ENCODE measurements at places on chromosomes 5 and 9.

GRCh38 chr5:143182901-143183820 lies 220.3 kb downstream of the NR3C1 start:
- DNase-seq, result no peak

DNA sequence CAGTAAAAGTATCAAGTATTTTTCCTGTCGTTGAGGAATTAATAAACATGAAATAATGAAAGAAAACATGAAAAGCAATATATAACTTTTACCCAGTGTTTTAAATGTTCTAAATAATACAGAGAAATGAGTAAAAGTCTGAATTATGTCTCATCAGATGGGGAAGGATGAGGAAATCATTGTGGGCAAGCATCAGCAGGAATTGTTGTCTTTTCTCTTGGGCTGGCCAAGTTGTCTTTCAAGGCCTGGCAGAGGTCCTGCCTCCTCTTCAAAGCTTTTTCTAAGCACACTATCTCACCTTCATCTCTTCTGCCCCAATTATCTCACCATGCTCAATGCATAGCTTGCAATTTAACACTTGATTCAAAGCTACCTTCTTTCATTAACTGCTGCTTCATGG lies 41.9 kb downstream of the MOCS2 start:
- DNase-seq, result no peak

DNA sequence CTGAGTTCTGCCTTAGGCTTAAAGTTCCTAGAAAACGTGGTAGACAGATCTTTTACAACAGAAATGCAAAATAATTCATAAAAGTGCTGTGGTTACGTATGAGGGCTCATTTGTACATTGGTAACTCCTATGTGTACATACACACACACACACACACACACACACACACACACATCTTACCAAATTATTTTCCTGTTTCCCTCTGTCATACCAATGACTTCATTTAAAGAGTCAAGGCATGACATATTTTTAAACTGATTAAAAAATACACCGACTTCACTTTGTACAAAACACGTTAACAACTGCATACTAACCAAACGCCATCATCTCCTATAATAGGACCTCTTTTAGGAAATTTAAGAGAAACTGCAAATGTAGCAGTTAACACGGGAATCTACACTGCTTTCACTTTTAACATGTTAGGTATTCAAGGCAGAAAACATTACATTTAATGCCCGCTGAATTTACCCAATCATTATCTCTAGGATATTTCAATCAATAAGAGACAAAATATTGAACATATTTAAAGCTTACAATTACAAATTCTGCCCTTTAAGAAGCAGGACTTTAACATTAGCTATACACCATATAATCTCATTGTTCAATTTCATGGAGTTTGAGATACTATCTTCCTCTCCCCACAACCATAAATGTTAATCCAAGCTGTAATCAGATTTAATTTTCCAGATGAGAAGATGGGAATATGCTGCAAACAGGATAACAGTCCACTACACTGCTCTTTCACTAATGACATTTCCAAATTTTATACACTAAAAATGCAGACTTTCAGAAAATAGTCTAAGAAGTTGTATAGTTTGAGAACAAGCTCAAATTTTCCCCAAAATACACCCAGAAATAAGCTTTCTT lies 133.1 kb downstream of the DENND1A start:
- DNase-seq, result no peak

DNA sequence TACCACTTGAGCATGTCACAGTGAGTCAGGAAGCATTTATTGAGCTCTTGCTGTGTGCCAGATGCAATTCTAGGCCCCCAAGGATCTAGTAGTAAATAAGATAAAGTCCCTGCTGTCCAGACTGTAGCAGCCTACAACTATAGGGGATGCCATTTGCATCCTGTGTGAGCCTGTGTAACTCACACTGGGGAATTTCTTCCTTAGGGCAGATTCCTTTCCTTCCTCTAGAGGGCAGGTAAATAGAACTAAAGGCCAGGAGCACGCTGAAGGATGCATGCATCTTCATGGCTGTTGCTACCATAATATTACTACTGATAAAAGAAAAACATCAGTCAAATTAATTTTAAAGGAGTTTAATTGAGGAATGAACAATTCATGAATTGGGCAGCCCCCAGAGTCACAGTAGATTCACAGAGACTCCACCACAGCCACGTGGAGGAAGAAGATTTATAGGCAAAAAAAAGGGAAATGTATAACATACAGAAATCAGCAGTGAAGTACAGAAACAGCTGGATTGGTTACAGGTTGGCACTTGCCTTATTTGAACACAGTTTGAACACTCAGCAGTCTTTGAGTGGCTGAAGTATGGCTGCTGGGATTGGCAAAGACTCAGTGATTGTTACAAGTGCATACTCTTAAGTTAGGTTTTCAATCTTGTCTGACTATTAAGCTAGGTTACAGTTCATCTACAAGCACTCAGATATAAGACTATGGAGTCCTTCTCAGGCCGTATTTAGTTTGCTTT lies 98.9 kb downstream of the ACTL7B start:
- no peak for DNase-seq

- DNase-seq, result no peak
Measured at GRCh38 chr5:95069948-95070347, 214.9 kb downstream of the MCTP1 start.

DNA sequence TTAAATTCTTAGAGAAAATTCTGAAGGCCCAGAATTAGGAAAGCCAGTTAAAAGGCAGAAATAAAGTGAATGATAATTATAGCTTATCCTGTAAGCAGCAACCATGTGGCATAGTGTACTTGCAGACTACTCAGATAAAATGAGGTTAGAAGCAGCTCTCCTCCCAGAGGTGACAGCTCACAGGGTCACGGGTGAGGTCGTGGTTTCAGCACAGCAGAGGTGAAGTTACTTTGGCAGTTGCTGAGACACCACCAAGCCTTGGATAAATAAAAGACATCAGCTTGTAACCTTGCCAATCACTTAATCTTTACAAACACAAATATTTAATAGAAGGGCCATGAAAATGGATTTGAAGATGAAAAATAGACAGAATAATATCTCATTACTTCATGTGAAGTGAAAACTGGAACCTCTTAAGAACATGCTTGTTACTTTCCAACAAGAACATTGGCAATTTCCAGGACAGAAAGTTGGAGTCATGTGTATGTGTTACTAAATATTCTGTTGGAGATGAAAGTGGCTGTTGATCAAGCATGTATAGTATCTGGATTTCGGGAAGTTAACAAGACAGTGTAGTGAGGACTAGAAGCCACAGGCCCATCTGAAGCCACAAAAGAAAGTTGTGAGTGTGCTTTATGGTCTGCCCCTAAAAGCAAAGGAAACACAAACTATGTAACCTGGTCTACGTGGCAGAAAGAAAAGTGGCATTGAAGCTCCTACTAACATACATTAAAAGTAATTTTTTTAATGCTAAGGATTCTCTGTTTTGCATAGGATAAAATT lies 134.4 kb downstream of the ERCC6L2 start:
- DNase-seq, result peak; percentile 51

DNA sequence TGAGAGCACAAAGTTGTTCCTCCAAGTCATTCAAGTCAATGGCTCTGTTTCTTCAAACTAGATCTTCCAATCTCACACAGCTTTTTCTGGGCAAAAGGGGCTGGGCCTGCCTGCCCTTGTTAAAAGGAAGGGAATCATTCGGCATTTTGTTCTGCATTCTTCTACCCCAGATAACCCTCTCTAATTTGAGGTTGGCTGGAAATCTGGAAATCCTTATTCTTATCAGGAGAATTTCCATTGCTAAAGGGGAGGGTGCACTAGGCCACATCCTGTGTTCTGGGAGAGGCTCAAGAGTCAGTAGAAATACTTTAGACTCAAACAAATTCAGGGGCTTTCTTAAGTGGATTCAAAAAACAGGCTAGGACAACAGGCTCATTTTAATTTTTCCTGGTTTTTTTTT lies 384.7 kb upstream of the ZNF462 start:
- no peak for DNase-seq

DNA sequence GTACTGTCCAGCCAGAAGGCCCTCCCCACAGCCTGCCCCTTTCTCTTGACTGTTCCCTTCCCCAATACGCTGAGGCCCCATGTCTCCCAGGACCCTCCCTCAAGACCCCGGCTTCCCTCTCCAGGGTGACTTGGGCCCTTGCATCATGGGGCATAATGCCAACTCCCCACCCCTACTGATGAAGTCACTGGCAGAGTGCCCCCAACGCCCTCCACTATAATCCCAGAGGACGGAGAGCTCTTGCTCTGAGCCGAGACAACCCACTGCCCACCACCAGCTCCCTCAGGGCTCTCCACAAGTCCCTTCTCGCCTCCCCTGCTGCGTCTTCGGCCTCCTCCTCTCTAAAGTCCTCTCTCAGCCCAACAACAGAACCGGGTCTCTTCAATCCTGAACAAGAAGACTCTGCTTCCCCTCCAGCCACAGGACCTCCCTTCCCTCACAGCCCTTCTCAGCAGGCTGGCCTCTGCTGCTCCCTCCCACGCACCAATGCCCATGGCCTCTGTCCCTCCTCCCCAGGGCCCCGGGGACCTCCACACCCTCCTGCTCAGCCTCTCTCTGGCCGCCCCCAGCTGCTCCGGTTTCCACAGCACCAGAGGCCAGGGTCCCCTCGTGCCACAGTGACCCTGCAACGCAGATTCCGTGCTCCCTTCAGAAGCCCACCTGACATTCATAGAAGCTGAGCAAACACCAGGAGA lies 47.6 kb downstream of the ADAMTS2 start:
- no peak for DNase-seq

DNA sequence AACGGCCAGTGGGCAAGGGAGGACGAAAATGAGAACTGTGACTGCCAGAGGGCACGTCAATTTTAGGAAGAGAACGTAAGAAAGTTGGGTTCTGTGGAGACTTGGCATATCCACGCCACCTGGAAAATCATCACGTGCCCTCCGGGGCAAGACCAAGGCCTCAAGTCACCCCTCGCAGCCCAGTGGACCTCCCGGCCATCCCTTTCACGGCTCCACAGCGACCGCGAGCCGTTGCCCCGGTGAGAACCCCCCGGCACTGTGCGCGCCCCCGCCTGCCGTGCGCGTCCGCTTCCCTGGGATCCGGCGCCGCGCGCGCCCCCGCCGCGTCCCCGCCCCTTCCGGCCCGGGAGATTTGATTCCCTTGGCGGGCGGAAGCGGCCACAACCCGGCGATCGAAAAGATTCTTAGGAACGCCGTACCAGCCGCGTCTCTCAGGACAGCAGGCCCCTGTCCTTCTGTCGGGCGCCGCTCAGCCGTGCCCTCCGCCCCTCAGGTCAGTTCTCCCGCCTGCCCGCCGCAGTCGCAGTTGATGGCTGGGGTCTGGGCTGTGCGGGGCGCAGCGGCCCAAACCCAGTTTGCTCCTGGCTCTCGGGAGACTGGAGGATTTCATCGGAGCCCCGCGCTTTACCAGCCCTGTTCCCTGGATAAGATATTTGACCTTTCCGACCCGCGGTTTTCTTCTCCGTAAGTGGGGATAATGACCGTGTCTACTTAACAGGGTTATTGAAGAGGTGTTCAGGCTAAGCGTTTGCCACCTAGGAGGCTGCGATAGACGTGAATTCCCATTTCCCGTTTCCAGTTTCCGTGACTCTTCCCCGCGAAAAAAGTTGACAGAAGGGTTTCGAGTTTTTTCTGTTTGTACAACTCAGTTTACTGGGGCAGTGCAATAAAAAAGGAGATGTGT lies at the start of gene MELK:
TSS of gene MELK (plus strand) at position 381 of the 904 bp plus-strand sequence. CDS start 8,787 bp downstream, outside the sequence.
- DNase-seq, result peak; percentile 67

GRCh38 chr9:124450241-124450924 lies at the start of gene ADGRD2:
Gene ADGRD2 (plus strand): TSS chr9:124450451. CDS start chr9:124451667, 1,216 bp downstream.
- no peak for DNase-seq

DNA sequence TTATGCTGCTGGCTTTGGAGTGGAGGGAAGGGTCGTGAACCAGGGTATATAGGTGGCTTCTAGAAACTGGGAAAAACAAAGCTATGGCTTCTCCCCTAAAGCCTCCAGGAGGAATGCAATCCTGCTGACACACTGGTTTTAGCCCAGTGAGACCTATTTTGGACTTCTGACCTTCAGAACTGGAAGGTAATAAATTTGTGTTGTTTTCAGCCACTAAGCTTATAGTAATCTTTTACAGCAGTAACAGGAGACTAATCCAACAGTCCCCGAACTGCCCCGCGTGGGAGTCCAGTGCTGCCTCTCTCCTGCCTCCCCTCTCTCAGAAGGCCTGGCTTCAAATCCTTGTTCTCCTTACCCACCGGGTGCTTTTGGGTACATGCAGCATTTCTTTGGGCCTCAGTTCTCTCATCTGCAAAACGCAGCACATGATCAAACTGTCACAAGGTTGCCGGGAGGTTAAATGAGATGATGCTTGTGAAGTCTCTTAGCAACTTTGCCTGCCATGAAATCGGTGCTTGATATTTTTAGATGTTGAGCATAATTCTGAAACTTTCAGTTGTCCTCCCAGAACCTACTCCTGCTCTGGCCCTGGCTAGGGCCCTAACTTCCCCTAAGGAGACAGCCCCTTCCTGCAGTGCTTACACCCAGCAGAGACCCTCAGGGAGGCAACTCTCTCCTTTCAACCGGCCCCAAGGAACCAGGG lies 127.3 kb upstream of the BOD1 start:
- DNase-seq, result no peak

DNA sequence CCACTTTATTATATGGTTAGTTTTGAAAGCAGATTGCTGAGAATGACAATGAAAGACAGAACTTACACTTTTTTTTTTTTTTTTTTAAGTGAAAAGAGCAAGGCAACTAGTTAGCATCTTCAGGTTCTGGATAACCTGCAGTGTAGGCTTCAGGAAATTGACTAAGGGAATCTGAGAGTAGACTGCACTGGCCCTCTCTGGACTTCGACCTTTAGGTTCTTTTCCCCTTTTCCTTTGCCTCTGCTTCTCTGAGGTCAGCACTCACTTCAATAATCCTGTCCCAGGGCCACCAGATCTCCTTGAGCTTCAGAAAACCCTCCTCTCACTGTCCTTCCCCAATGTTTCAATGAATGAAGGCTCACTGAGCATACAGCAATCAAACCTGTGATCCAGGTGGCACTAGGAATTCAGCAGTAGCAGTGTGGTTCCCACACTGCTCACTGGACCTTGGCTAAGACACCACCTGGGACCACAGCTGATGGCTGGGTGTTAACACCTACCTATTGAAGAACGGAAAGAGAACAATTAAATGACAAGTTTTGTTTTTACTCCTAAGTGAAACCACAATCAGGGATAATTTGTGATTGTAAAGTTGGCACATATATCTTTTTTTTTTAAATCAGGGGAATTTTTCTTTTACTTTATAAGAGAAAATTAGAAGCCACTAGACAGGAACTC lies 85.8 kb upstream of the IL6ST start:
- DNase-seq, result no peak

GRCh38 chr9:104143550-104143910 lies 49.4 kb downstream of the SMC2 start:
- DNase-seq, result no peak

DNA sequence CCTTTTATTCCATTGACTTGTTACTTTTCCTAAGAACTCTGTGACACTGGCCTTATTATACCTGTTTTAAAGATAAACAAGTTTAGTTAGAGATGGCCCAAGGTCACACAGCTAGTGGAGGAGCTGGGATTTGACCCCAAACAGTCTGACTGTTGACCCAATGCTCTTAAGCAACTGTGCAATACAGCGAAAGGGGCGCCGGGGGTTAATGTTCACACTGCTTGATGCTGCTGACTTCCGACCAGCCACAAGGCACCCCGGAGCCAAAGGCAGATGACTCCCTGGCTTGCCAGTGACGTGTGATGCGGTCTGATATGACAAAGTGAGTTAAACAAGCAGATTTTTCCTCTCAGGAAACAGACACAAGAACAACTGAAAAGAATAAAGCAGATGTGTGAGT lies 23.9 kb downstream of the PIK3R1 start:
- peak; percentile 66 for DNase-seq

GRCh38 chr9:33964086-33964768 lies 84.5 kb downstream of the UBAP2 start:
- DNase-seq, result no peak

- no peak for DNase-seq
Measured at GRCh38 chr9:123940721-123941523, 11.0 kb upstream of the DENND1A start.

GRCh38 chr5:9951865-9952516 lies 297.7 kb downstream of the ATPSCKMT start:
- DNase-seq, result no peak

Measured in stimulated activated CD8-positive, alpha-beta memory T cell treated with anti-CD3 and anti-CD28 coated beads, Interleukin-2, amount 100 ng/mL, for 1 hour (primary cell).